ENCODE measurements at places on chromosomes 2 and 18. TPM values are rescaled to one million over a fixed set of nuclear protein-coding genes. Genes with fewer than 3 reads are reported as not detected.

EPHA4 gene
- 111 TPM for total RNA-seq

- DNase-seq: peak; percentile 53
These were observed 602 bp downstream of the SNX17 start for GRCh38 chr2:27370816-27371620.

DNA sequence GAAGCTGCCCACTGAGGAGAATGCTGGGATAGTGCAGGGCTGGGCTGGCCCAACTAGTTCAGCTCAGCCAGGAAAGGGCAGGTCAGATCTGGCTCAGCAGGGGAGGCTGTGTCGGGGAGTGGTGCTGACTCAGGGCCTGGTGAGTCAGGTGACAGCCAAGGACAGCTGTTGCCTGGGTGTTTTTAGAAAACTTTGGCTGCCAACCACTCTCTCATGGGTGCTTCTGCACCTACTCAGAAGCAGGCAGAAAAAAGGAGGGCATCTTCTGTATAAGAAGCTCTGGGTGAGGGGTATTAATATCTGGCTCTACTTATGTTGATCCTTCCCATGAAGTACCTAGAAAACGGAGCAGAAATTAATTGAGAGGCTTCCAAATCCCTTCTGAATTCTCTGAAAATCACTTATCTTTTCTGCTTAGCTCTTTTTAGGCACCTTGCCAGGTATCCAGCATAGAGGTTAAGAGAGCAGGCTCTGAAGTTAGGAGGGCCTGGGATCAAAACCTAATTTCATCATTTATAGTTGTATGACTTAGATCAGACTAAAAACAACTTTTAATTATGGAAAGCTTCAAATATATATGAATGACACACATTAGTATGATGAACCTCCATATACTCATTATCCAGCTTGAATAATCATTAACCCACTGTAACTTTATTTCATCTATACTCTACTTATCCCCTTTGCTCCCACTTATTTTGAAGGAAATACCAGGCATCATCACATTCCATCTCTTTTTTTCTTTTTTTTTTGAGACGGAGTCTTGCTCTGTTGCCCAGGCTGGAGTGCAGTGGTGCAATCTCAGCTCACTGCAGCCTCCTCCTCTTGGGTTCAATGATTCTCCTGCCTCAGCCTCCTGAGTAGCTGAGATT, 15.5 kb upstream of the RAB10 start:
- DNase-seq: peak; percentile 88

GRCh38 chr2:82667491-82667890, 1791.6 kb downstream of the SUCLG1 start:
- DNase-seq: no peak

DNA sequence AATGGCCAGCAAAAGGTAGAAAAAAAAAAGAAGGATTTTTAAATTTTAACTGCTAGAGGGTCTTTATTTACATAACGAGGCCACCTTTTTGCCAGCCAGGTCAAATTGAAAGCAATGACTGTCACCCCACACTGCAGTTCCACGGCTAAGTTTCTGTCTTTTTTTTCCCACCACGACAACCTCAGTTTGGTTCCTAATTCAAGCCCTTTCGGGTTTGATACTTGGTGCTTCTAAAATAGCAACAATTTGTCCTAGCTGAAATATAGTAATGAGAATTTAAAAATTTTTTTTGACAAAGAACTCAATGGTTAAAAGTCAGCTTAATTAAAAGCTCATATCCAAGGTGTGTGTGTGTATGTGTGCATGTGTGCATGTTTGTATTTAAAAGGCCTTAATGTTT, 16.4 kb upstream of the NMS start:
- no peak for DNase-seq

TUBA4B gene
- not detected for total RNA-seq

DNA sequence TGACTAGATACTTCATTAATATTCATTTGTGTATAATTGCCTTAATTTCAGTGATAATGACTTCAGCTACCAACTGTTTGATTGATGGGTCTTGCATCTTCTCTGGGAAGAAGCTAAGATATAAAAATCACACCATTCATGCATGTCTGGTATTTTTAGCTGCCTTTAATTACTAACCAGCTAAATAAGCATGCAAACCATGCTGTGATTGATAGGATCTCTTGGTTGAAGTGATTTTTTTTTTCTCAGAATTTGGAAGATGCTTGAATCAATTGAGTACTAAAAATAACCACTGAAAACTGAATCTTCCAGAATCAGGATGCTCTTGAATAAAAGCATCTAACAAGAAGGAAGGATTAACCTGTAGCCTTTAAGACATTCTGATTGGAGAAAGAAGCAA, 668.8 kb downstream of the TDRD15 start:
- no peak for DNase-seq

DNA sequence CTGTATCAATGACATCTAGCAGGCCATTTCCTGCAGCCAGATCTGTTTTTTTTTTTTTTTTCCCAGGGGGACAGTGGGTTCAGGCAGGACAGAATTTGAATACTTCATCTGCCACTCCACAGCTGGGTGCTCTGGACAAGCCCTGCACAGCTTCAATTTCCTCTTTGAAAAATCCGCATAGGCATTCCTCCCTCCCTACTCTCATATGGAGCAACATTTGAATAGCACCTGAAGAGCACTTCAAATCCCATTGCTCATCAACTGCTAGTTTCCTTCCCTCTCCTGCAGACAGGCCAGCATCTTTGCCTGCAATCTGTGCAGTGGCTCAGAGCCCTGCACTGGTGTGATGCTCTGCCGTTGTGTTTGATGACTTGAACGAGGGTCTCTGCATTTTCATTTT, 326.3 kb downstream of the TSN start:
- DNase-seq: no peak

ZNF892 gene
- 2.7 TPM for total RNA-seq

DNA sequence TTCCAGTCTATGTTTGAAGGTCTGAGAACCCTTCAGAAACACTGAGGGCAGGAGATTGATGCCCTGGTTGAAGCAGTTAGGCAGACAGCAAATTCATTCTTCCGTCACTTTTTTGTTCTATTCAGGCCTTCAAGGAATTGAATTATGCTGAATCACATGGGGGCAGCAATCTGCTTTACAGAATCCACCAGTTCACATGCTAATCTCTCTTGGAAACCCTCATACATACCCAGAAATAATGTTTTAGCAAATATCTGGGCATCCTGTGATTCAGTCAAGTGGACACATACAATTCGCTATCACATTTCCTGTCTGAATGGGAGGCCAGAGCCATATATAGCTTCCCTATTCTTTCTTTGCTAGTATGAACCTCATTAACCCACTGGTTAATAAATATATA, 301.4 kb upstream of the CNTNAP5 start:
- no peak for DNase-seq

DNA sequence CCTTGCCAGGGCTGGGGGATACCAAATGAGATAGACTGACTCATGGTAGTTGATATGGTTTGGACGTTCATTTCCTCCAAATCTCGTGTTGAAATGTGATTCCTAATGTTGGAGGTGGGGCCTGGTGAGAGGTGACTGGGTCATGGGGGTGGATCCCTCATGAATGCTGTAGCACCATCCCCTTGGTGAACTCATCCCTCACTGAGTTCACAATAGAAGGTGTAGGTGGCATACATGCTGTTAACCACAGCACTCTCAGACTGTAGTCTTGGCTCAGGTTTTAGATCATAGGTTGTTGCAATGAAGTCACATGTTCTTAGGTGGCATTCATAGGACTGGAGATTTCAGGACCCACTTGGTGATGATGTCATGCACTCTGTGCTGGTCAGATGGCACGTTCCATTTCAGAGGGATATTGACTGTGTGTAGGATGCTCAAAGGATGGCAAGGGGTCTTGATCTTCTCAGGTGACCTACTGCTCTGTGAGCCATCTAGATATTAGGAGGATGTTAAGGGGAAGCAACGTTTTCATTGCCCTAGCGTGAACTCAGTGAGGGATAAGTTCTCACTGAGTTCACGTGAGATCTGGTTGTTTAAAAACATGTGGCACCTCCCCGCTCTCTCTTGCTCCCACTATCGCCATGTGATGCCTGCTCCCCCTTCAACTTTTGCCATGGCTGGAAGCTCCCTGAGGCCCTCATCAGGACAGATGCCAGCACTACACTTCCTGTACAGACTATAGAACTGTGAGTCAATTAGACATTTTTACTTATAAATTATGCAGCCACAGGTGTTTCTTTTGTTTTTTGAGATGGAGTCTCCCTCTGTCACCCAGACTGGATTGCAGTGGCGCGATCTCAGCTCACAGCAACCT, 73.8 kb upstream of the ACAA2 start:
- no peak for DNase-seq

GRCh38 chr18:23226930-23227725, 91.8 kb downstream of the CABLES1 start:
- DNase-seq: peak; percentile 94

Measured in IMR-90 (cell line).